Activated naive CD4-positive, alpha-beta T cell treated with anti-CD3 and anti-CD28 coated beads, Interleukin-2, amount 50 U/mL, for 72 hours (primary cell): ENCODE measurements at places on chromosomes 1 and 21.

DNA sequence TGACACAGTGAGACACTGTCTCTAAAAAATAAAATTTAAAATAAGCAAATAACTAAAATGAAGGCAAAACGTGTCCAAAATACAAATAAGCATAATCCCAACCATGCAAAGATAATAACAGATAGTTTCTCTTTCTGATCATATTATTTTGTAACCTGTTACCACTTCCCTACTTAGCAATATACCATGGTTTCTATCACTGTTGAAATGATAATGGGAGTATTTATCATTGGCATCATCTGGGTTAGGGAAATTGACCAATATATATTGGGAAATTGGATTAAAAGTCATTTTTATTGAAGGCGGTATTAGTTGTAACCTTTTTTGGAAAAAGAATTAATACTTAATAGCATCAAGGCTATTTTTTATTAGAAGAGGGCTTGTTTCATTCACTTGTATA is 47.0 kb downstream of the USP25 start:
- DNase-seq = no peak

- no peak for DNase-seq
These were observed 1.6 kb downstream of the ST6GALNAC5 start for GRCh38 chr1:76868916-76869315.

- DNase-seq = no peak
These were observed 108.8 kb upstream of the KCNK1 start for GRCh38 chr1:233505130-233505529.

- no peak for DNase-seq
These were observed 2.4 kb downstream of the SSX2IP start for GRCh38 chr1:84687714-84688462.

- peak; percentile 67 for DNase-seq
These were observed 354.0 kb upstream of the DUSP10 start for GRCh38 chr1:222095606-222096475.

DNA sequence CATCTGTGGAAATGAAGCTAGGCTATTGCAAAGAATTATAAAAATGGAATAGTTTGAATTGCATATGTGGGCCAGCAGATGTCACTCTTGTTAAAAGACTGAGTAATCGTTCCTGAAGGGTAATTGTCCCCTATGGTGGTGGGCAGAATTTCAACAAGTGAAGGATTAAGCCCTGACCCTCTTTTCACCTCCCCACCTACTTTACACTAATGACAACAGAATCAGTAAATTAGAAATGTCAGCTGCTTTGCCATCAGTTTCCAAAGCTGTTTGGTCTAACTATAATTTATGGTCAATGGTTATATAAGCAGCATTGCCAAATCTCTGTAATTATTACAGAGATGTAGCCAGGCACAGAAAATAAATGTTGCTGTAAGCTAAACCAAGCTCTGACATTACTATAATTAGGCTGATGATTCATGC is 898.6 kb downstream of the AMY1C start:
- no peak for DNase-seq

DNA sequence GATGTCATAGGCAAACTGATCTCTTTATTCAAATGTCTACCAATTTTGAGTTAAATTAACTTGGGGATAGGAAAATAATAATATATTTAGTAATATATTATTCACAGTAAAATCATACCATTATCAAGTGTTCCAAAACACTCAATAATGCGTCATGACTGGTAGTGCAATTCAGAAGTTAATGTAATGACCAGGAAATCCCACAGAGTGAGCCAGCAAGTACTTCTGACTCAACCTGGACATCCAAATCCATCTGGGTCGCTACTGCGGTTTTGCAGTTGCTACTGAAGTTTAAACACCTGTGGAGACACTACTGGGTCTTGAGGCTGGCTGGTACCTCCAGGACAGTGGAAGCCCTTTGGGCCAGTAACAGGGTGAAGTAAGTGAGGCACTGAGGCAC is 44.8 kb downstream of the DPYD start:
- no peak for DNase-seq

DNA sequence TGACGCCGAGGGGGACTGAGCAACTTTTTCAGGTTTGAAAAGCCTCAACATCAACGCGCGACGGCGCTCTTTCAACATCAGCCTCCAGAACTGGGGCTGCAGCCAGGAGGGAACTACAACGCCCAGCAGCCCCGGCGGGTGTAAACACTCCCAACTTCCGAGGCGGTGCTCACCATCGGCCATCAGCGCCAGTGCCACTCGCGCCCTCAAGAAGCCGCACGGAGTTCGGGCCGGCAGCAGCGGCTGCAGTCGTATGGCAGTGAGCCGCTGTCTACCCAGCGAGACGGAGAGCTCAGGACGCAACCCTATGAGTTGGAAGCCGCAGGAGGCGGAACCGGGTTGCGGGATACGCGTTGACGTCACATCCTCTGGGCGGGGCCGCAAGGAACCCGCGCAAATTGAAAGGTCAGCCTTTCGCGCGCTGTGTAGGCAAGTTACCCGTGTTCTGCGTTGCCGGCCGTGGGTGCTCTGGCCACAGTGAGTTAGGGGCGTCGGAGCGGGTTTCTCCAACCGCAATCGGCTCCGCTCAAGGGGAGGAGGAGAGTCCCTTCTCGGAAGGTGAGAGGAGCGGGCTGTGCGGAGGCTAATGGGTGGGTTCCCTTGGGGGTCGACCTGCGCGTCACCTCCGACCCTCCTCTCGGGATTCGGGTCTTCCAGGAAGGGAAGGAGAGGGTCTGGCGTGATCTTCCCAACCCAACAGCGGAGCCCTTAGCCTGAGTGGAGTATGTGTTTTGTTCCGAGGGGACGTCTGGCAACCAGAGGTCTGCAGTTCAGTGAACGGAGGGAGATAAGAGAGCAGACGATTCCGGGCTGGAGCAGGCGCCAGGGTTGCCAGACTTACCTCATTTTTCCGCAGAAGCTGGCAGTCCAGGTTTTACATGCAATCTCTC is at the start of gene EXO1:
Gene EXO1 (plus strand): TSS at position 409 of the 890 bp plus-strand sequence. CDS start 2,222 bp downstream, outside the sequence.
- peak; percentile 89 for DNase-seq

DNA sequence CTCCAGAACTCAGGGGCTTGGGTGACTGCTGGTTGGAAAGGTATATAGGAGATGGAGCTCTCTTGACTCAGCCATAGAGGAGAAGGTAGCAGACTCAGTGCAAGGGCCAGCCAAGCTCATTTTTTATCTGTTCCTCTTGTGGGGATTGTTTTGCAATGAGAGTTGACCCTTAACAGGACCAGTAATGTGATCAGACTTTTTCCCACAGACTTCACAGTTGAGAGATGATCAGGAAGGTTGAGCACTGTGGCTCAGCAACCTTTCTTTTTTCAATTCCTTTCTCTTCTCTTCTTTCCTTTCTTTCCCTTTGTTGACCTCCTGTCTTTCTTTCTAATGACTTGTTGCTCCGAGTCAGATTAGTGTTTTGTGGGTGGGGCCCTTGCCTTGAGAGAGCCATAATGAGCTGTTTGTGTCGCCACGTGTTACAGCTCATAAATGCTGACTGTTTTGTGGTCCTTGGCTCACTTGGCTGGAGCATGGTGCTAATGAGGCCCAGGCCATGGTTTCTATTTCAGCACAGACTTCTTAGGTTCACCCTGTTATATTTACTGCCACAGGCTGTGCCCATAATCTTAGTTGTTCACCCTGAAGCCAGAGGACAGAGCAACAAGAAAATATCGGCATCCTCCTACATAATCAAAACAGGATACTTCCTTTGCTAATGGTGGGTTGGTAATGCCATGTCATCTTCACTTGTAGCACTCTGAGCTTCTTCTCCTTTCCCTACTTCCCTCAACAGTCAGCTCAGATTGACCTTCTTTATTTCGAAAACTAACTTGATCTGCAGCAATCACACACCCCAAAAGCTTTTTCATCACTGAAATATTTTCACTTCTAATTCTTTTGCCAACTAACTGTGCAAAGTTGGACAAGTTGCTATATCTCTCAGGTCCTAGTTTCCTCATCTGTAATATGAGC is 13.9 kb downstream of the ADAM30 start:
- DNase-seq = no peak

DNA sequence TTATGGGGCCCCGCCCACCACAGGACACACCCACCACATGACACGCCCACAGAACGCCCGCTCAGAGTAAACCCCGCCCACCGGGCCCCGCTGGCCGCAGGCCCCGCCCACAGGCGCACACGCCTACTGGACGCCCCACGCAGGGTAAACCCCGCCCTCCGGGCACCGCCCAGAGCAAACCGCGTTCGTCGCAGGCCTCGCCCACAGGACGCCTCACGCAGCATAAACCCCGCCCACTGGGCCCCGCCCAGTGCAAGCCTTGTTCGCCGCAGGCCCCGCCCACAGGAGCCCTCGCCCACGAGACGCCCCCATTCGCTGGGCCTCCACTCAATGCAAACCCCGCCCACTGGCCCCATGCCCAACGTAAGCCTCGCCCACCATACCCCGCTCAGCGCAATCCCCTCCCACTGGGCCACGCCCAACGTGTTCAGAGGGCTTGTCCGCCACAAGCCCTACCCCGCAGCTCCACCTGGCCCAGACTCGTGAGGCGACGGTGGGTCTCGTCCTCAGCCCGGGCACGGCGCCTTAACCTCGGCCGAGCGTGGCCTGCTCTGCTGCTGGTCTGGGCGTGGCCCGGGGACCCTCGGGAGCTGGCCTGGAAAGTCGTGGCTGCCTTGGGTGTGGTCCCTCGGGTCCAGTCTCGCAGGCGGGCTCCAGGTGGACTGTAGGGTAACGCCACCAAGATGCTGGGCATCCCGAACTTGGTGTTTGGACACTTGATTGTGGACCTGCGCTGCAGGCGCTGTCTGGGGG is 401 bp upstream of the TMEM52 start:
- DNase-seq = peak; percentile 100

GRCh38 chr1:117607471-117607870 is 1.6 kb downstream of the TENT5C start:
- peak; percentile 25 for DNase-seq

DNA sequence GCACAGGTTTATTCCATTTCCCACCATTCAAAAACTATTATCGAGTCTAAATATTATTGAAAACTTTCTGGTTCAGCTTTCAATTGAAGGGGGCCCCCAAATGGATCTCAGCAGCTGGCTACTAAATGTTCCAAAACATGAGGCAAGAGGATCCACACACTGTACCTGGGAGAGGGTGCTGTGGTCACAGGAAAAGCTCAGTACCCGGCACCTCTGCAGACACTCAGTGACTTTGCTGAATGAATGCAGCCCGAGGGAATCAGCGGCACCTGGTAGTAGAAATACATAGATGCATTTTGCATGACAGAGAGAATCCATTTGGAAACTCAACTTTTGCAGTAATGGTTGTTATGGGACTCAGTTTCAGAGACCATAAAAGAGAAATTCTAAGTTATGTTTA is 89.3 kb downstream of the PCP4 start:
- no peak for DNase-seq

DNA sequence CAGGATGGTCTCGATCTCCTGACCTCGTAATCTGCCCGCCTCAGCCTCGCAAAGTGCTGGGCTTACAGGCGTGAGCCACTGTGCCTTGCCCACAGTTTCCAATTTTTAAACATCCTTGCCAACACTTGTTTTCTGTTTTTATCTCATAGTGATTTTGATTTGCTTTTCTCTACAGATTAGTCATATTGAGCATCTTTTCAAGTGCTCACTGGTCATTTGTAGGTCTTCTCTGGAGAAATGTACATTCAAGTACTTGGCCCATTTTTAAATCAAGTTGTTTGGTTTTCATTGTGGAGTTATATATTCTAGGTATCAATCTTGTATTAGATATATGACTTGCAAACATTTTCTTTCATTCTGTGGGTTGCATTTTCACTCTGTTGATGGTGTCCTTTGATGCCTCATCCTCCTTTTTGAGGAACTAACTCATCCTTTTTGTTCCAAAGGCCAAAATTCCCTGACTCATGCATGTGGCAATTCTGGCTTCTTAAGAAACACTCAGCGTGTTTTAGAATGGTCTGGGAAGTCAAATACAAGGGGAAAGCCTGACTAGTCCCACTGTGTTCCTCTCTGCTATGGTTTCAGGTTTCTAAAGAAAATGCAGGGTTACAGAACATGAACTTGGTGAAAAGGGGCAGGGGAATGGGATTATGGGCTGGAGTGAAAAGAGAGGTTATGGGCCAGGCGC is 37.3 kb downstream of the PTAFR start:
- no peak for DNase-seq

DNA sequence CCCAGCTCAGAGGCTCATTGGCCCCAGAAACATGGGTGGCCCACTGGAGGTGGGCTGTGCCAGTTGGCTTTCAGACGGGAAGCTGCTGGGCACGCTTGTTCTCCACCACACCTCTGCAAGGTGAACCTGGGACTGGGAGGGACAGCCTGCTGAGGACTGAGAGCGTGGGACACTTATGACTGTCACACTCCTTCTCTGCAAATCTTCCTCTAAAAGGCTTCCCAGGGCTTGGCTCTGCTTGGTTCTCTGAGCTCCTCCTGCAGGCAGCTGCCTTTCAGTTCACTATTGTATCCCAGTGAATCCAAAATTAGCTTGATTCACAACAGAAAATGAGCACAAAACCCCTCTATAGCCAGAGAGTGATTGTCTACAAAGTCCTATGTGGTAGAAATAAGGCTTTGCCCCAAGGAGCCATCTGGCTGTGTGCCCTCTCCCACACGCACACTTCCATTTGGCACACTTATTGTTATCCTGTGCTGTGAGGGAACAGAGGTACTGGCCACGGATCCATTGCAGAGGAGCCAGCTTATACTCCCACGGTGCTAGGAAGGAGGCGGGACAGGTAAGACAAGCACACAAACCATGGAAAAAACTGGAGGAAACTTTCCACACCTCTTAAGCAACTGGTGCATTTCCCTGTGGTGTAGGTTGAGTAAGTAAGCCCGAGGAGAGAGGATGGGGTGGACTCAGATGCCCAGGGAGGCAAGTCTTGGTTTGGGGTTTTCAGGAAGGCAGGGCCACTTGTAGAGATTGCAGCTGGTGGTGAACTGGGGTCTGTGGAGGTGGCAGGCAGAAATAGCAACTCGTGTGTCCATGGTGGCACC is 18.9 kb upstream of the BTG2 start:
- no peak for DNase-seq

DNA sequence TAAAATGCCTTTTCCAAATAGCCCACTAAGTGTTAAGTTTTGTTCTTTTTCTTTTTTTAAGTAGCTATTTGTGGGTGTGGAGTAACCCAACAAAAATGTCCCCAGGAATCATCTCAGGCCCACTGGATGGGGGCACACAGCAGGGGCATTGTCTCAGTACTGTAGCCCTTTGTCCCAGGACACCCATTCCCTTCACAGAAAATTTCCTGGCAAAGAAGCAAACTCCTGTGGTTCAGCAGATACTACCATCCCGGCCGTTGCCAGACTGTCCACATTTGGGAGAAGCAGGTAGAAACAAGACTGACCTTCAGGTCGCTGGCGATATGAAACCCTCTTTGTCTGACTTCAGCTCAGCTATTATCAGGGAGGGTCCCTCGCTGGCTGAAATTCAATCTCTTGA is 23.7 kb upstream of the SRRM1 start:
- DNase-seq = no peak

- no peak for DNase-seq
These were observed 35.0 kb downstream of the HSD3B2 start for GRCh38 chr1:119449971-119450370.
